ENCODE measurements at places on chromosomes 13 and 19. TPM values are rescaled to one million over a fixed set of nuclear protein-coding genes. Genes with fewer than 3 reads are reported as not detected.

The RPS15 gene
- total RNA-seq = 2,046 TPM

The CNFN gene
- 1.8 TPM for total RNA-seq

The ZNF99 gene
- total RNA-seq = not detected

The KLK3 gene
- not detected for total RNA-seq

The FAAP24 gene
- 2.1 TPM for total RNA-seq

The DOHH gene
- total RNA-seq = 18.8 TPM

The COG6 gene
- total RNA-seq = 14.5 TPM

The FUT1 gene
- total RNA-seq = 1.8 TPM

The MCEMP1 gene
- not detected for total RNA-seq

The KANK2 gene
- total RNA-seq = 269 TPM

The C13orf46 gene
- total RNA-seq = not detected

The MICU2 gene
- 29.6 TPM for total RNA-seq

The PGLYRP1 gene
- total RNA-seq = not detected

The NXNL1 gene
- not detected for total RNA-seq

The ZNF554 gene
- 3.1 TPM for total RNA-seq

The SIGLEC7 gene
- not detected for total RNA-seq

The CEACAM16 gene
- not detected for total RNA-seq

The PEX11G gene
- total RNA-seq = 4.0 TPM

The SLC27A5 gene
- 3.0 TPM for total RNA-seq

The TRPM4 gene
- total RNA-seq = 27.5 TPM

The FFAR3 gene
- 0.12 TPM for total RNA-seq

The MTMR6 gene
- 13.3 TPM for total RNA-seq

The AZU1 gene
- total RNA-seq = not detected

The ZNF492 gene
- total RNA-seq = 0.12 TPM
